ENCODE measurements at places on chromosomes 5 and 9.

DNA sequence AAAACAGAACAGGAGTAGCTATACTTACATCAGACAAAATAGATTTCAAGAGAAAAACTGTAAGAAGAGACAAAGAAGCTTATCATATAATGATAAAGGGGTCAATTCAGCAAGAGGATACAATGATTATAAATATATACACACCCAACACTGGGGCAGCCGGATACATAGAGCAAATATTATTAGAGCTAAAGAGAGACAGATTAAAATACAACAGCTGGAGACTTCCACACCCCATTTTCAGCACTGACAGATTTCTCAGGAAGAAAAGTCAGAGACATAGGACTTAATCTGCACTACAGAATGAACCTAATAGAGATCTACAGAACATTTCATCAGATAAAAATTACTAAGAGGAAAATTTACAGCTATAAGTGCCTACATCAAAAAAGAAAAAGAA lies 35.7 kb downstream of the OXCT1 start:
- no peak for DNase-seq

DNA sequence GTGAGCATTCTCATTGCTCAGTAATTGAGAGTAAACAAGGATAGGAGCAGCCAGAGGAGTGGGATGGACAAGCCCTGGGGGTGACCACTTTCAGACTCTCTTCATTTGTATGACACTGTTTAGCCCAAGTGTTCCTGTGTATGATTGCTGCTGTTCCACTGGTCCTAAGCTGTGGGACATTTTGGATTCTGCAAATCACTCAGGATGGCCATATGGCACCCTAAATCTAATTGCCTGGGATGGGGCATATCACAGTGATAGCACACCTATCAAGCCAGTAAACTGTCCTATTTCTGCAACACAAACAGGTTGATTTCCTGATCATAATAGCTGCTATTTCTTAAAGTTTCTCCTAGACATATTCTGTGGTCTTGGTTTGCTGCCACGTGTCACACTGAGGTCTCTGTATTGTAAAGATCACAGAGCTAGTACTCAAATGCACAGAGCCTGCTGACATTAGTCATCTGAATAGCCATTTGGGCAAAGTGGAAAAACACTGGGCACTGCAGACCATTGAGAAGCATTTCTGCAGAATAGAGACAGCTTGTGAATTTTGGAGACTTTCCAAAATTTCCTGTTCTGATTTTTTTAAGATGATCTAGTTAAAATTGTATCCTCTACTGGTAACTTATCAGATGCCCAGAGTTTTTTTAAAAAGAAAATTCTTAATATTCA lies 320.2 kb downstream of the RFX3 start:
- DNase-seq = no peak

GRCh38 chr9:76618762-76619161 lies 145.5 kb upstream of the PCA3 start:
- no peak for DNase-seq

GRCh38 chr5:69285448-69286116 lies 47.0 kb downstream of the CCDC125 start:
- DNase-seq = peak; percentile 95

DNA sequence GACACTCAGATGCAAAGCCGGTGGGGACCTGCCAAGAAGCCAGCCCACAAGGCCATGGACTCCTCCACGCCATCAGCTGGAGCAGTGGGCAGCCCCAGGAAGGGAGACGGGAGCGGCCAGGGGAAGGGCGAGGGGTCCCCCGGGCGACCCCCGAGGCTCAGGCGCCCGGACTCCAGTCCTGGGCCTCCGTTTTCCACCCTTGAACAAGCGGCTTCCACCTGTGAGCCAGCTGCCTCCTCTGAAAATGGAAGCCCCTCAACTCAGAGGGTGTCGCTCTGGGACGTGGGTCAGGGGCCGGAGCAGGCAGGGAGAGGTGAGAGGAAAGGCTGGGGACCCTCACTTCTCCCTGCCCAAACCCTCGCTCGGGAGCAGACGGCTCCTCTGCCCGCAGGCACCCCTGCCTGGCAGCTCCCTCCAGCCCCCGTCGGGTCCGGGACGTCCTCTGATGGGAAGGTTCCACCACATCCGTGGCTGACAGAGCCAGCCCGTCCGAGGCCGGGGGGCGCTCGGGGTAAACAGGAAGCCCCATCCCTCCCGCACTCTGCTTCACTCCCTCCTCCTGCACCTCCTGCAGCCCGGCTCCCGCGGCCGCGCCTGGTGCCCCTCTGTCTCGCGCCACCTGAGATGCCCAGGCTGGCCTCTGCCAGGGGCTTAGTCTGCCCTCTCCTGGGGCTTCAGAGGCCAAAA lies 3.7 kb upstream of the EGFL7 start:
- DNase-seq = no peak

DNA sequence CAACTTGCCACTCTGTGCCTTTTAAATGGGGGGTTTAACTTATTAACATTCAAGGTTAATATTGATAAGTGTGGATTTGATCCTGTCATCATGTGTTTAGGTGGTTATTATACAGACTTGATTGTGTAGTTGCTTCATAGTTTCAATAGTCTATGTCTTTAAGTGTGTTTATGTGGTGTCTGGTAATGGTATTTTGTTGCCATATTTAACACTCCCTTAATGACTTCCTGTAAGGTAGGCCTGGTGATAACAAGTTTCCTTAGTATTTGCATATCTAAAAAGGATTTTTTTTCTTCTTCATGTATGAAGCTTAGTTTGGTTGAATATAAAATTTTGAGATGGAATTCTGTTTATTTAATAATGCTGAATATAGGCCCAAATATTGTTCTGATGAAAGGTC lies 506.0 kb upstream of the ZNF462 start:
- DNase-seq = no peak

- peak; percentile 24 for DNase-seq
Observed at GRCh38 chr9:22084336-22085035, 75.4 kb upstream of the CDKN2B start.

- no peak for DNase-seq
Observed at GRCh38 chr5:112227911-112228631, 191.0 kb downstream of the EPB41L4A start.

DNA sequence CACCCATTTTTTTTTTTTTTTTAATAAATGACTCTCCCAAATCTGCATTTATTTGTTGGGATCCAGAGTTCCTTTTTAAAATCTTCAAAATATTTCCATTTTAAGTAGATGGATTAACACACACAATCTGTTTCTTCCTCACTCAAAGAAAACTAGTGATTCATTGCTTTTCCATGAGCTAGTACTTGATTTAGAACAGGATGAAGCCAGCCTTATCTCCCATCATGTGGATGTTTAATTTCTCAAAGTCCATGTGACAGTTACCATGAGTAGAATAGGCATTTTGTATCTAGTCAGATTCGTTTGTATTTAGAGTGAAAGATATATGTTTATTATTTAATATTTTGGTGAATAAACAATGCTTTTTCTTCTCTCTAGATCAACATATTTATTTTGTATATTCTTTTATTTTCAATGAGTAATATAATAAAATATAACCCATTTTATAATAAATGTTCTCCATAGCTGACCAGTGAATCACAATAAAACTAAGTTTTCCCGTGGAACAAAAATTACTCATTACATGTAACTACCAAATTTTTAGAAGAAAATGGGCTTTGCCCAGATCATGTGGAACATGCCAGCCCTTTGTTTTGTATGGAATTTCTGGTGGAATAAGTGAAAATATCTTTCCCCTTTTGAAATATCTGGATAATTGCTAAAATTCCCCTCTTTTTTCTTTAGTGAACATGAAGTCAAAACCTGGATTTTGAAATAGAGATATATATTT lies 54.9 kb upstream of the RPS23 start:
- DNase-seq = no peak

DNA sequence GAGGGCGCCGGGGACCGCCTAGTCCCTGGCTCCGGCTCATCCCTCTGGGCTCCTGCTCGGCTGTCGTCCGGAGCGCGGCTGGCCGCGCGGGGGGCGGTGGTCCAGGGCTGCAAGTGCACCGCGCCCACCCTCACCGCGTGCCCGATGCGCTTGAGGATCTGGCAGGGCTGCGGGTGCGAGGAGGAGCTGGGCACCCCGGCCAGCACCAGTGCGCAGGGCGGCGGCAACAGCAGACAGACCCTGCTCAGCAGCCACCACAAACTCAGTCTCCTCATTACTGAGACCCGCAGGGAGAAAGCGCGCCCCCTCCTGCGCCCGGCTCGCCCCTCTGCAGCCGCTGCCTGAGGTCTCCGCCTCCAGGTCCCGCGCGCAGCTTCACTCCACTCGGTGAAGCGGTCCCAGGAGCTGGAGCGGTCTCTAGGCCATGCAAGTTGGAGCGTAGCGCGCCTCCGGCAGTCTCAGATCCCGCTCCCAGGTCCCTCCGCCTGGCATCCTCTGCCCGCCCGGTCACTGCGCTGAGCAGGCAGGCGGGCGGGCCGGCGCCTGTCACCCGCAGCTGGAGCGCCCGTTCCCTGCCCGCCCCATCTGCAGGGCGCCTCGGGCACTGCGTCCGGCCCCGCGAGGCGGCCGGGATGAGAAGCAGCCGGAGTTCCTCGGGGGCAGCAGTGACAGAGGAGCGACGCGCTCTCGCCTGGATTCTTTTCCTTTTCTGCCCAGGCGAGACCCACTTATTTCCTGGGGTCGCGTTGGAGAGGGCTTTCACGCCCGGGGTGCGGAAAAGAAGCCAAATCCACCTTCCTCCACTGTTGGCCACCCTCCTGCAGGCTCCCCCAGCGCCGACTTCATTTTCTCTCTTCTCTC lies 512 bp downstream of the GRIN3A start:
- DNase-seq = no peak

Data from MV-4-11 (cell line).